ENCODE measurements at places on chromosomes 1 and 21. TPM values are rescaled to one million over a fixed set of nuclear protein-coding genes. Genes with fewer than 3 reads are reported as not detected.
A peak's percentile ranks its signal among the peaks of the same experiment; 100 is the strongest.

PDPN gene
- polyA plus RNA-seq, result 4.4 TPM

GRCh38 chr1:111992476-111992875 is 3.0 kb upstream of the KCND3 start:
- peak; percentile 50 for DNase-seq
- H3K27ac ChIP-seq, result peak overlapping the region; percentile 78
- H3K4me1 ChIP-seq, result peaks cover 16% of the 10 kb centered on the region
- H3K27me3 ChIP-seq, result no peaks in the 10 kb centered on the region

DNA sequence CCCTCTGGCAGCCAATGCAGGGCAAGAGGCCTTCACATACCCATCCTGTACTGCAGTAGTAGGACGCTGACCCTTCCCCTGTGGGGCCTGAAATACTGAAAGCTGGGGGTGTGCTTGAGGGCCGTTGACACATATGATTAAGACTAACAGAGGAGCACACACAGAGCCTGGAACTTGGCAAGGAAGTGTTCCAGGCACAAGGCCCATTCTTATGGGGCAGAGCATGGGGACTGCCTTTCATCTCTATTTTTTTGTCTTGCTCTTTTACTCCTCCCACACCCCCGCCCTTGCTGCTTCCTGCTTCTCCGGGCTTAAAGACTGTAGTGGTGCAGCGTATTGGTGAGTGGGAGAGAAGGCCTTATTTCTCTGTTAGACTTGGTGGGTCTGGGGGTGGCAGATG is 137.4 kb downstream of the BACH1 start:
- H3K36me3 ChIP-seq, result no peaks in the 10 kb centered on the region
- H3K4me1 ChIP-seq, result peaks cover 11% of the 10 kb centered on the region
- H3K27ac ChIP-seq, result no peak overlapping the region
- H3K4me3 ChIP-seq, result no peak overlapping the region

OR2T11 gene
- polyA plus RNA-seq, result not detected

DNA sequence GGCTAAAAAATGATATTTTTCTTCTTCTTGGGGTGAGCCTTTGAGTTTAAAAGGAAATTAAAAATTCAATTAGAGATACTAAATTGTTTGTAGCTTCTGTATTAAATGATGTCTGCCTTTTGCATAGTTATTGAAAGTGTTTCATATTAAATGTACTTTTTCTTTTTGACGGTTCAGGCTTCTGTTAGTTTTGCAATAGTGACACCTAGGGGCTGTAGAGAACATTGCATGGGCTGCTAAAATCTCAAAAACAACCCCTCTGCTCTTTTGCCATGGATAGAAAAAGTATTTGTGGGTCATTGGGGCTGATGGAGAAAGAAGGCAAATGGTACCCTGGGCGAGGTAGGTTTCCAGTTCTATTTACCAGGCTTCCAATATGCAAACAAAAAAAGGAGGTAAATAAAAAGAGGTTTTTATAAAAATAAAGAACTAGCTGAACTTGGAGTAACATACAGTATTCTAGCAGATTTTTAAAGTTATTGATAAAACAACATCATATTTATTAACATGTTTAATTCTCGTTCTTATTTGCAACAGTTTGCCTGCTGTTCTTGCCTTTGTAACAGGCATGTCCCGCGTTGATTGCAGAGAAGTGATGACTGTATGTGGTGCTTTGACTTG is 115.4 kb upstream of the HOOK1 start:
- peaks cover 31% of the 10 kb centered on the region for H3K4me1 ChIP-seq
- H3K27me3 ChIP-seq, result no peaks in the 10 kb centered on the region

DNA sequence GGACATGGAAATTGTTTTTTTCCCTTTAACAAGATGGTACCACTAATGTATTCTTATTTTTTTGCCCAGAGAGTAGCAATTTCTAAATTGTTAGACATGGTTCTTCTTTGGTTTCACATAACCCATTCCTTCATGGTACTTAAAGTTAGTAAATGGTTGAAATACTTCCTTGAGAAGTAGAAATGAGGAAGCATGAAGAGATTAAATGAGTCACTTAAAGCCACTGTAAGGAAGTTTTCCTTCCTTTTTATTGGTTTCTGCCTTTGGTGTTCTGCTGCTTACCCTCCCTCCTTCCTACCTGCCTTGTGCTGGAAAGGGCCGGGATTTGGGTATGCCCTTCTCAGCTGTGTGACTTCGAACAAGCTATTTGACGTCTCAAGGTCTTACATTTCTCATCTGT is 101.0 kb downstream of the KIF26B start:
- DNase-seq, result no peak
- H3K4me3 ChIP-seq, result no peak overlapping the region
- H3K27me3 ChIP-seq, result peaks cover 3% of the 10 kb centered on the region
- no peaks in the 10 kb centered on the region for H3K36me3 ChIP-seq

CFAP107 gene
- not detected for polyA plus RNA-seq

GRCh38 chr1:224064150-224064549 is 49.8 kb upstream of the FBXO28 start:
- DNase-seq, result no peak
- no peaks in the 10 kb centered on the region for H3K27me3 ChIP-seq

GRCh38 chr1:198660341-198661261 is 21.8 kb downstream of the PTPRC start:
- no peak overlapping the region for H3K27ac ChIP-seq
- no peaks in the 10 kb centered on the region for H3K36me3 ChIP-seq
- H3K4me3 ChIP-seq, result no peak overlapping the region
- no peak for DNase-seq
- H3K27me3 ChIP-seq, result no peaks in the 10 kb centered on the region

DNA sequence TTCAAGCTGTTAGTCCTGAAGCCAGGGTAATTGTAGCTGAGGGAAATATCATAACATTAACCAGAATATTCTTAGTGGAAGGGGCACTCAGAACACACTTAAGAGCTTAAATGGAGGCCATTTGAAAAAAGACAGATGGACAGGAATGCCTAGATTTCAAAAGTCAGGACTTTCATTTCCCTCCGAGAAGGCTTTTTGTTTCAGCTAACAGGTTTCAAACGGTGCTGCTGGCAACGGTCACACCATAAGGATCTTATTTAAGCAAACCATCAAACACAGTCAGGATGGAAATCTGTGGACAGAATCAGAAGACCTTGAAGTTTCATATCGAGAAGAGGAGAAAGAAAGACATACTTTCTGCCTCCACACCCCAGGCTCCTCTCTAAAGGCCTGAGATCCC is 70.1 kb downstream of the SLC66A1 start:
- peaks cover 34% of the 10 kb centered on the region for H3K4me1 ChIP-seq
- no peak overlapping the region for H3K27ac ChIP-seq
- no peaks in the 10 kb centered on the region for H3K27me3 ChIP-seq
- H3K36me3 ChIP-seq, result peaks cover 90% of the 10 kb centered on the region
- H3K4me3 ChIP-seq, result no peak overlapping the region

DNA sequence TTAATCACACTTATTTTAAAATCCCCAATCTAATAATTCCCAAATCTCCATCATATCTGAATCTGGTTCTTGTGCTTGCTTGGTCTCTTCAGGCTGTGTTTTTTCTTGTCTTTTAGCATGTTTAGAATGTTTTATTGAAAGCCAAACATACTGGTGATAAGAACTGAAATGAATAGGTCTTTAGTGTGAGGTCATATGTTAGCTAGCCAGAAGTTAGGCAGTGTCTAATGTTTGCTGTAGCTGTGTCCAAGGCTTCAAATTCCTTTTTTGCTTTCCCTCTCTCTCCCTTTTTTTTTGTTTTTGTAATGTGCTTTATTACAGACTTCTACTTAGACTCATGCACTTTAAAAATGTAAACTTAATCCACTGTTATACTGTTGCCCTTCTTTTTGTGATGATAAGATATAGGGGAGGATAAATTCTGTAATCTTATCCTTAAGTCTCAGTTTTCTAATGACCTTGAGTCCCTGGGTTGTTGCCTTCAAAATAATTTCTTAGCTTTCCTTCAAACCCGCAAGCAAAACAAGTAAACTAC is 725.1 kb downstream of the BRINP3 start:
- DNase-seq, result no peak
- no peak overlapping the region for H3K27ac ChIP-seq
- H3K27me3 ChIP-seq, result no peaks in the 10 kb centered on the region
- H3K36me3 ChIP-seq, result no peaks in the 10 kb centered on the region

MSH4 gene
- 0.27 TPM for polyA plus RNA-seq

- DNase-seq, result no peak
- H3K4me3 ChIP-seq, result no peak within 1 kb of the TSS
- H3K4me1 ChIP-seq, result peaks cover 28% of the 10 kb centered on the region
- no peaks in the 10 kb centered on the region for H3K27me3 ChIP-seq
These were observed at the start of gene GPR61 for GRCh38 chr1:109539676-109540075. Gene GPR61, plus strand, starts transcription at chr1:109539872. Its CDS starts 3,151 bp downstream, at chr1:109543023.

- H3K4me1 ChIP-seq, result peaks cover 18% of the 10 kb centered on the region
- H3K36me3 ChIP-seq, result peaks cover 21% of the 10 kb centered on the region
- DNase-seq, result no peak
- H3K27me3 ChIP-seq, result no peaks in the 10 kb centered on the region
- peak overlapping the region; percentile 6 for H3K27ac ChIP-seq
These were observed 24.9 kb downstream of the TSNAX start for GRCh38 chr1:231553320-231553719.

ATP13A2 gene
- 27.5 TPM for polyA plus RNA-seq

DNA sequence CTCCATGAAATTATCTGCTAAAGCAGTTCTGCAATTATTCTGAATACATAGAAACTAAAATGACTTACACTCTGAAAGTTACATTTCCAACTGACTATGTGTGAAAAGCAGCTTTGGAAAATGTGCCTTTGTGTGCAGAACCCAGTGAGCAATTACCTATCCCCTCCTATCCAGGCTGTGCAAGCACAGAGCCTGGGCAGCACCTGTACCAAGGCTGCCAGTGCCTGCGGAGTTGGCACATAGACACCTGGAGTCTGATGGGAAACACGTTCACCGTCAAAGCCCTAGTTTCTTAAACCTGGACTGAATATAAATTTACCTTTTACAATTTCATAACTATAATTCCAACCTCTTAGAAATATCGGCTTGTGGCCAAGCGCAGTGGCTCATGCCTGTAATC is 307.3 kb downstream of the KCNH1 start:
- DNase-seq, result no peak
- no peaks in the 10 kb centered on the region for H3K4me1 ChIP-seq
- H3K4me3 ChIP-seq, result no peak overlapping the region
- H3K27ac ChIP-seq, result no peak overlapping the region

Measured in heart left ventricle (tissue), 16 donors.